ENCODE measurements at places on chromosomes 16 and 17.

- DNase-seq, result peak; percentile 81
Measured at GRCh38 chr17:60372790-60373483, 19.0 kb downstream of the USP32 start.

DNA sequence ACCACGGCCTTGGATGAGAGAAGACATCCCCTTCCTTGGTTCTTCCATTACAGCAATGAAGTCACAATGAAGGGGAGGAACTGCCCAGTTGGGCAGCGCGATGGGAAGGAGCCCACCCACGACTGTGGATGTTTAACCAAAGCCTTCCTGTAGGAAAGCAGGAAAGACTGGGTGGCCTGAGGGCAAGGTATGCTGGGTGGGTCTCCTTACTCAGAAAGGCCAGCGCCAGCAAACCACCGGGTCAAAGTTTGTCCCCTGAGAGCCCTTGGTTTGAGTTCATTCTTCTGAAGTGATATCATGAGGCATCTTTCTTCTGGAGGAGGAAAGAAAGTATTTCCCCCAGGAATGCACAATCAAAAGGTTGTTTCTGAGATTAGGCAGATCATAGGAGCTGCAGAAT, 105.2 kb downstream of the C16orf95 start:
- peak; percentile 85 for DNase-seq

DNA sequence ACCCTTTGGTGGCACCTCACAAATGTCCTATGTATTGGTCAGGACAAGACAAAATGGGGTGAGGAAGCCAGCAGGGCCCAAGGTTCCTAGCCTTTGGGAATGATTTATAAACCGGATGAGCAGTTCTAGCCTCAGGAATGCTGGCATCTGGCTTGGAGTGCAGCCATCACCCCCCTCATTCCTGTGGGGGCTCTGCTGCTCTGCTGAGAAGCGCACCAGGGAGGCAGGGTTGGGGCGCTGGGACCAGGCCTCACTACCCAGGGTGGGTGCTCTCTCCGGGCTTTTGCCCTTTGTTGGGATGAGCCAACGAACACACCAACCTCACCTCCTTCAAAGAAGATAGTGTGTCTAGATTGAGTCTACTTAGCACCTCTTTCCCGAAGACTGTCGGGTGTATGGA, 39.2 kb downstream of the TMEM11 start:
- peak; percentile 77 for DNase-seq

- no peak for DNase-seq
Measured at GRCh38 chr16:67441907-67442306, 11.0 kb downstream of the HSD11B2 start.

DNA sequence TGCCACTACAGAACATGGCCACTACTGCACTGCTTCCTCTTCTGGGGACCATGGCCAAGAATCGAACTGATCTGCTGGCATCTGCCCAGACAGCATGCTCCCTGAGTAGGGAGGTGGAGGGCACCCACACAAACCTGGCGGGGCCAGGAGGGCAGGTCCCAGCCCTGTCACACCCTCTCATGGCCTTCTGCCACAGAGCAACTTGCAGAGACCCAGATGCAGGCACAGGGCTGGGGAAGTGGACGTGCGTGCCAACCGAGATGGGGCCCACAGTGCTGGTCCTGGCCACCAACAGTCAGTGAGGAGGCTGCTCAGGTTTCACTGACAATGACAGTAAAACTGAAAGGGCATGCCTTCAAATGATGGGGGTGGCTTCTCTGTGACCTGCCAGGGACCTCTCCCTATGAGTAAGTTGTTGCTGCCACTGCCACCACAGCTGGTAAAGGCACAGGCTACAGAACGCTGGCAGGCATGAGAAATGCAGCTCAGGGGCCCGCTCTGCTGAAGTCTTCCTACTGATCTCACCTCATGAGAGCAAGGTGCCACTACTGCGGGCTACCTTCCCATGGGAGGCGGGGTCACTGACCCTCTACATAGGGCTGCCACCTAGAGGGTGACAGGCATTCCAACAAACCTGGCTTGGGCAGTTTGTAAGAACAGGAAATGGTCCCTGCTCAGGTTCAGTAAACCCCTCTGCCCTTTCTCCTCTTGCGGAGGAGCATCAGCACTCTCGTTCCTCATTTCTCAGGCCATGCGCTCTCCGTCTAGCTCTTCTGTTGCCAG, 15.5 kb downstream of the HIC1 start:
- DNase-seq, result no peak

- DNase-seq, result no peak
Measured at GRCh38 chr16:2276368-2277195, 8.7 kb upstream of the RNPS1 start.

DNA sequence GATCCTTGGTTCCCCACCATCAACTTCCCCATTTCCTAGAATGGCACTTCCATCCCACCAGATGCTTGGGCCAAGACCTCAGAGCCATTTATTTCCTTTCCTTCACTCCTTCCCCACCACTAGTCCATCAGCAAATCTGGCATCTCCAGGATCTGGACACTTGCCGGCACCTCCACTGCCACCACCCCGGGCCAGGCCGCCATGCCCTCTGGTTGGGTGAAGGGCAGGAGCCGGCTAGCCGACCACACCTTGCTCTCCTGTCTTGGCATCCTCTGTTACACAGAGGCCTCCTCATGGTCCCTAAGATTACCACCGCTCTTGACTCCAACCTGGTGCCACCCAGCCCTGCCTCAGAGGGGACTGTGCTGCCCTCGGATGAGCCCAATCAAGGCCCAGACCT, 104.5 kb downstream of the RMI2 start:
- DNase-seq, result no peak

GRCh38 chr17:70378076-70378475, 208.7 kb downstream of the KCNJ2 start:
- no peak for DNase-seq

DNA sequence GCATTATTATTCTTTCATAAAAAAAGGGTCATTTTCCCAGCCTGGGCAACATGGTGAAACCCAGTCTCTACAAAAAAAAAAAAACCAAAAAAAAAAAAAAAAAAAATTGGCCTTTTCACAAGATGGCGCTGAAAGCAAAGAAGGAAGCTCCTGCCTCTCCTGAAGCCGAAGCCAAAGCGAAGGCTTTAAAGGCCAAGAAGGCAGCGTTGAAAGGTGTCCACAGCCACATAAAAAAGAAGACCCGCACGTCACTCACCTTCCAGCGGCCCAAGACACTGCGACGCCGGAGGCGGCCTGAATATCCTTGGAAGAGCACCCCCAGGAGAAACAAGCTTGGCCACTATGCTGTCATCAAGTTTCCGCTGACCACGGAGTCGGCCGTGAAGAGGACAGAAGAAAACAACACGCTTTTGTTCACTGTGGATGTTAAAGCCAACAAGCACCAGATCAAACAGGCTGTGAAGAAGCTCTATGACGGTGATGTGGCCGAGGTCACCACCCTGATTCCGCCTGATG, 4.9 kb upstream of the PGAP6 start:
- DNase-seq, result no peak

DNA sequence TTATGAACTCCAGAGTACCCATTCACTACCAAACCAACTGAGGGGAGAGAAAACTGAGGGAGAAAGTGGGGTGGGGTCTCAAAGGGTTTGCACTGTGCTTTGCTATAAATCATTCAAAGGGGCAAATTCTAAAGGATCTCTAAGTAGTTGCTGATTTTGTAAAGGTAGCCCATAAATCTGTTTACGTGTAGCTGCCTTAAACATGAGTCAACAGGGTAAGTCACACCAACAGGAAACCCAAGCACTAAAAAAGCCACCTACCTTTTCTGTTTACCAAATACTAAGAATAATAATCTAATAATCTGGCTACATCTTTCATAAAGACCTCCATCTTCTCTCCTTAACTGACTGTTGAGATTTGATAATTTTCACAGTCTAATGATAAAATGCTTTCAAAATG, 8.4 kb upstream of the HSBP1 start:
- no peak for DNase-seq

DNA sequence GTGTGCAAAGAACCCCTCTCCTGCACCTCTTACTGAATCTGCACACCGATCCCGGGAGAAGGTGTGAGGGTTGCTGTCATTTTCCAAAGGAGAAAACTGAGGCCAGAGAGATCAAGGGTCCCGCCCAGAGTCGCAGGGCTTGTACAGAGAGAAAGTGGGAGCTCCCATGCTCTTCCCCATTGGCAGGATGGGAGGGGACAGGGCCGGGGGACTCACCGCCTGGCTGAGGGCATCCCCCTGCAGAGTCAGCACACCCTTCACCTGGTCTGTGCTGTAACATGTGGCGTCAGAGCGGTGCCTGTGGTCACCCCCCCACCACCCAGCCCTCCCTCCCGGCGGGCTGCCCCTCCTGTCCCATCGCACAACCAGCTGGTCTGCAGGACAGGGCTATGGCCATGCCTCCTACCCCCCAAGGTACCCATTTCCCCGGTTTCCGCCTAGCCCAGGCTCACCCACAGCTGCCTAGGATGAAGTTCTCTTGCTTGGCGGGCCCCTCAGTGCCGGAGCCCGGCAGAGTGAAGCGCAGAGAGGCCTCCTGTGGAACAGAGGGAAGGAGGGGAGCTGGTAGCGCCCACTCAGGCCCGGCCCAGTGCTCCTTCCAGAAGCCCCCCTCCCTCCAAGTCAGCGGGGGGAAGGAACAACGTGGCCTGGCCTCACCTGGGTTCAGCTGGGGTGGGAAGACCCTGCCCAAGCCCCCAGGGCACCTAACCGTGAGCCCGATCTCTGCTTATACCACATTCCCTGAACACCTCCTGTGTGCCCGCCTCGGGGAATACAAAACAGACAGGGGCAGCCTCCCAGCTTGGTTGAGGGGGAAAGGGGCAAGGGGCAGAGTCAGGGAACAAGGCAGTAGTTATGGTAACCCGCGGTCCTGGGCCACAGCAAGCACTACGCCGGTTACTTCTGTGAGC, 1.1 kb downstream of the ROGDI start:
- no peak for DNase-seq

DNA sequence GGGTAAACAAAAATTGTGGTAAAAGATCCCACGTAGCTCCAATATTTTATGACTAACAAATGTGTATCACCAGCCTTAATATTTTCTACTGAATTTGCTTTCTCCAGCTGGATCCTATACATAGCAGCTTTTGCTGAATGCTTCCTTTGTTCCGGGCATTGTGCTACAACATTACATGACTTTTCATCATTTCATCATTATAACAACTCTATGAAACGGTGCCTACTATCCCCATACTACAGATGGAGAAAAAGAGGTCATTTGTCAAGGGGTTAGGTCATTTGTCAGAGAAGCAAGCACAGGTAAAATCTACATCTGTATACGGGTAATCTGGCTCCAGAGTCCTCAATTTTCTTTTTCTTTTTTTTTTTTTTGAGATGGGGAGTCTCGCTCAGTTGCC, 74.3 kb downstream of the KANSL1 start:
- DNase-seq, result no peak

DNA sequence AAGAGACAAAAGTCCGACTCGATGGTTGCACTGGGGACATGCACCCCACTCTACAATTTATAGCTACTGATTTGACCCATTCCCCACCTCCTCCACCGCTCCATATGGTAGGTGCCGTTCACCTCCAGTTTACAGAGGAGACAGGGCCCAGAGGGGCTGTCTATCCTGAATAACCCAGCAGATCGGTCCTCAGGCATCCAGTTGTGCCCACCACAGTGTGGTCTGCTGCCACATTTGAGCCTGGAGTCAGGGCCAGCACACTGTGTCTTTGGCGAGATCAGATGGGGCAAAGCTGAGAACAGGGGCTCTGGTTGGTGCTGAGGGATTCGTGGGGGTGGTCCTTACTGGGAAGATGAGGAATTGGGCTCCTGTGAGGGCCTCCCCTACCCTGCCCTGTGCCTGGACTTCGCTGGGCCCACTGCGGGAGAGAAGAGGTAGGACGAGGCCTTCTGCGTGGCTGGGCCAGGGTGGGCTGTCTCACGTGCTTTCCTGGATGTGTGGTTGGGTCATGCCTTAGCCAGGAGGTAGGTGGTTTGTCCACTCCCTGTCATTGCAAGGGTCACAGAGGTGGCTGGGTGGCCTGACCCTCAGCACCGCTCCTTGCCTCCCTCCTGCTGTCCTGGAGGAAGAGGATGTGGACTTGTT, 2.8 kb downstream of the ADCY7 start:
- no peak for DNase-seq

DNA sequence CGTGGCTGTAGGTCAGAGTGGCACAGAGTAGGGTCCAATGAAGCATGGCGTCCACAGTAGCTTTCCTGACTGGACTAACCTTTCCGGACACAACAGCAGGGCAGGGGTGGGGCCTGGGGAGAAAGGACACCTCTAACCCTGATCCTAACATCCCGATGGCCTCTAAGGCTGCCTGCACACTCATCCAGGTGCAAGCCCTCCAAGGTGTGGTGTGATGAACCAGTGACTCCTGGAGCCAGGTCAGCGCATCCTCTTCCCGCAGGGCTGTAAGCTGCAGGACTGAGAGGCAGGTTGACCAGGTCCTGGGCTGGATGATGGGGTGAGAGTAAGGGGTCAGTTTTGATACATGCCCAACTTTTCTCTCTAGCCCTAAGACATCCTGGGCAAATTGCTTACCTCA, 3.1 kb upstream of the ERBB2 start:
- no peak for DNase-seq

GRCh38 chr17:64377769-64378282, 12.8 kb downstream of the PECAM1 start:
- no peak for DNase-seq
